ENCODE measurements at places on chromosomes 2 and 18.

GRCh38 chr2:229350117-229350805 lies 79.2 kb upstream of the PID1 start:
- no peak for DNase-seq

- DNase-seq: no peak
Measured at GRCh38 chr2:68272246-68272994, 20.1 kb upstream of the PPP3R1 start.

DNA sequence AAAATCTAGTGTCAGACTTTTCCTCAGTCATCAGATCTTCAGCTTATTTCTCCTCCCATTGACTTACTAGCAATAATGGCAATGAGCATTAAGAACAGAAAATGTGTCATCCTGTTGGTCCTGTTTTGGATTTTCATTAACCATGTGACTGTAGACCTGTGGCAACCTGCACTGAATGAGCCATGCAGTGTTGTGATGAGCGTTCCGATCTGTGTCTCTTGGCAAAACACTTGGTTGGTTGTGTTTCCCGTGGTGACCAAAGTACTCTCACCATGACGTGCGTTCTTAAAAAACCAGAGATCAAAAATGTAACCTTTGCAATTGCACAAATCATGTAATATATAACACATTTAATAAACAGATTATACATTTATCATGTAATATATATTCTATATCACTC lies 138.6 kb downstream of the MAP3K20 start:
- no peak for DNase-seq

GRCh38 chr18:38042211-38042890 lies 476.8 kb upstream of the CELF4 start:
- DNase-seq: no peak

- no peak for DNase-seq
Measured at GRCh38 chr2:228273159-228273558, 91.7 kb upstream of the SPHKAP start.

GRCh38 chr2:203578759-203579643 lies 43.9 kb upstream of the RAPH1 start:
- peak; percentile 93 for DNase-seq

- DNase-seq: no peak
Measured at GRCh38 chr18:8754995-8755960, 49.9 kb downstream of the MTCL1 start.

DNA sequence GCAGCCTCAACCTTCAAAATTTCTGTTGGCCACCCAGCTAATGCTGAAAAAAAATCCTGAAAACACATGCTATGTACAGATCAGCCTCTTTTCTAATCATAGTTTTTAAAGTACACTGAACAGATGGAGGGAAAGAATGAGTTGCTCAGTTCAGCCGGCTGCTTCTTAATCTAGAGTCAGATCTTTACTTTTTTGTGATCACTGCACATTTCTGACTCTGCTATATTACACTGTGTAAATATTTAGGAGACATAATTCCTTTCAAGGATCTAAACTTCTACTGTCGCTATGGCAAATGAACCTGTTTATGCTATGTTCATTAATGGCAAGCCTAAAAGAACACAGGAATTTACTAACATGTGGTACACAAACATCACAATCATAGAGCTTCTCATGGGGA lies 114.2 kb downstream of the SRBD1 start:
- DNase-seq: no peak

- no peak for DNase-seq
Measured at GRCh38 chr2:63663013-63663864, 74.5 kb downstream of the MDH1 start.

- no peak for DNase-seq
Measured at GRCh38 chr2:150267651-150268415, 219.6 kb downstream of the RND3 start.
